ENCODE measurements at places on chromosomes 2 and 18.

DNA sequence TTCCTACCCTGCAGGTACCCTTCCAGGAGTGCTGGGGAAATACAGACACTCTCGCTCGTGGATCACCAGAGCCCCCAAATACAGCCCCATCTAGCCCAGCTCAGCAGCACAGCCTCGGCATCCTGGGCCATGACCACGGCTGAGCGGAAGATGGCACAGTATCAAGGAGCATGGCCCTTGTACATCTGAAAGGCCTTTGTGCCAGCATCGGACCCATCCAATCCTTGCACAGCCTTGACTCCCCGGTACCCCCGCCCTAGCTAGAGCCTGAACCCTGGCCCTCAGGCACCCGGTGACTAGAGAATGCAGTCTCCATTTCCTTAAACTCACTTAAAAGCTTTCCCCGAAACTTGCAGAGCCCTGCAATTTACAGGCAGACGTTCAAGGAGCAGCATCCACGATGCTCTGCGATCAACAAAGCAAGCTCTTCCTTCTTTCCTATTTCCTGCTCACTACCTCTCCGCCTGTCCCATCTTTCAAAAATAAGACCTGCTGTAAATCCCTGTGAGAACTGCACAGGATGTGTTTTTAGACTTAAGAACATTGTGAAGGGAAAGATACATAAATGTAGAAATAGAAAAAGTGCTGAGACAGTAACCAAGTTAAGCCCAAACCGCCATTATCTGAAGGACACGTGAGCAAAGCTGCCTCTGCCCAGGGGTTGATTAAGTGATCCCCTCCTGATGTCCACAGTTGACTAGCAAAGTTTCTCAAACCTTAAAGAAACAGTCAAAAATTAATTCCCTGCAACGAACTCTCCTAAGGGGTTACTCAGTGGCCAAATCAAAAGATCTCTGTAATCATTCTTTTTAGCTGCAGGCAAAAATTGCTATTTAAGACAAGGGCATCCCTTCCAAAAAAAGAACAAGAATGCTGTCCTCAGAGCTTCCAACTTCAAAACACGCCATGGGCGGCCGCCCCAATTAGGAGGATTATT lies 48.5 kb downstream of the ZNF516 start:
- DNase-seq = no peak

DNA sequence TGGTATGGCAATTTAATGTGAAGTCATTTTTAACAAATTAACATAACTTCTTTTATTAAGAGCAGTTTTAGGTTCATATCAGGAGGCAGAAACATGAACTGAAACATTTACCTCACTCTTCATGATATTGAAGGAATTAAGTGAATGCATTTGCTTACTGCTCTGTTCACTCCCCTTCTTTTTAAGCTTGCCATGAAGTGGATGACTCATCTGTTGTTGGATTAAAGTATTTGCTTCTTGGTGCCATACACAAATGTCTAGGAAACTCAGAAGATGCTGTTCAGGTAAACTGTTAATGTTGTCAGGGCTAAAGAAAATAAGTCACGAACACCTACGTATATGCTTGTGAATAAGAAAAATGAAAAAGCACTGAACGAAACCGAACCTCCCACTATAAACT lies 10.2 kb upstream of the CABYR start:
- DNase-seq = no peak

DNA sequence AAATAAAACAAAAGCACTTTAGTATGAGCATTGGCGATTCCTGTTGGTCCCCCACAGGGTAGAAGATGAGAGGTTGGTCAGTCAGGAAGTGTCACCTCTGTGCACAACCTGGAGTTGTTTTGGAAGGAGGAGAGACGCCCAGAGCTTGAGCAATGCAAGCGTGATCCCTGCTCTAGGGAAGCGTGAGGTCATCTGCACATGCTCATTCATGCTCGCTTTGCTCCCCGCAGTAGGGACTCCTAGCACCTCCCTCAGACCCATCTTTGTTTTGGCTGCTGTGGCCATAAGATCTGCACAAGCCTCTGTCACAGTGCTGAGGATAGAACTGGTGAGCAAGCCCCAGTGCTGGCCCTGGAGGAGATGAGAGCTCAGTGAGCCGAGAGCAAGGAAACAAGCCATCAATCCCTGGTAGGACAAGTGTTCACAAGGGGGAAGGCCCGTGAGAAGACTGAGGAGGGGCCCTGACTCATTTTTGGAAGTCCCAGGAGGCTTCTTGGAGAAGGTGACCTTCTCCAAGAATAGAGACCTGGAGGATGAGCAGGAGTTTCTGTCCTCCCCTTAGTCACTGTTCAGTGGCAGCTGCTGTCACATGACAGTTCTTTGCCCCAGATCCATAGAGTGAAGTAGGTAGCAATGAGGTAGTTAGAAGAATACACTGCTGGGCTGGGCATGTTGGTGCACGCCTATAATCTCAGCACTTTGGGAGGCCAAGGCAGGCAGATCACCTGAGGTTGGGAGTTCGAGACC lies 13.3 kb upstream of the ATP8B1 start:
- DNase-seq = no peak

DNA sequence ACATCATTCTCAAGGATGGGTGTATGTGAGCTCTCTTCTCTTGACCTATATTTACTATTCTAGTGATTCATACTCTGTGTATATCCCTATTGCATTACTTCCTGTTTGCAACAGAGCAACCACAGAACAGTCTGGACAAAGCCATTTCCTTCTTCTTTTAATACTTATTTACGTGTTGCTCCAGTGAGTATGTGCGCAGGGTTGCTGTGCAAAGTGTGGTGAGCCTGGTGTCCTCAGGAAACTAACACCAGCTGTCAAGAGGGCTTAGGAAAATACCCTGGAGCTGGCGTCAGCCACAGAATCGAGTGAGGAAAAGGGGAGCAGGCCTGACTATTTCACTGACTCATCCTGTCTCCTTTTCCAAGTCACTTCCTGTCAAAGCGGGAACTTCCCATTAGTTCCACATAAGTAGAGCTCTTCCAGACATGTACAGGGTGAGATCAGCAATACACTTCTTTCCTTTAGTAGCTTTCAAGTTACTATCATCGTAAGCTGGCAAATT lies 214.1 kb upstream of the COPS8 start:
- no peak for DNase-seq

DNA sequence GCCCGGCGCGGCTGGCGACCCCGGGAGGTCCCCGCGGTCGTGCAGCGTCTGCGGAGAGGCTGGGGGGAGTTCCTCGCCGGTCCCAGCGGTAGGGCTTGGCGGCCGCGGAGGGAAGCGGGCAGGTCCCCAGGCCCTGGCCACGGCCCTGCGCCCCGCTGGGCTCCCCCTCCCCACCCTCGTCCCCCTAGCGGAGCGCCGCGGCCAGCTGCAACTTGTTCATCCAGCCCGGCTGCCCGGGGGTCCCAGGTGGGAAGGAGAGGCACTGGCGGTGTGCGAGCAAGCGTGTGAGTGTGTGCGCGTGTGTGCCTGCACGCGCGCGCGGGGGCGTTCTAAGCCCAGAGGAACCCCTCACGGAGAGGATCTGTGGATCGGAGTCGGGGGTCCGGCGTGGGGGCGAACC lies 1.3 kb downstream of the PTPRM start:
- DNase-seq = no peak

GRCh38 chr2:127818241-127818640 lies 7.3 kb upstream of the WDR33 start:
- no peak for DNase-seq

DNA sequence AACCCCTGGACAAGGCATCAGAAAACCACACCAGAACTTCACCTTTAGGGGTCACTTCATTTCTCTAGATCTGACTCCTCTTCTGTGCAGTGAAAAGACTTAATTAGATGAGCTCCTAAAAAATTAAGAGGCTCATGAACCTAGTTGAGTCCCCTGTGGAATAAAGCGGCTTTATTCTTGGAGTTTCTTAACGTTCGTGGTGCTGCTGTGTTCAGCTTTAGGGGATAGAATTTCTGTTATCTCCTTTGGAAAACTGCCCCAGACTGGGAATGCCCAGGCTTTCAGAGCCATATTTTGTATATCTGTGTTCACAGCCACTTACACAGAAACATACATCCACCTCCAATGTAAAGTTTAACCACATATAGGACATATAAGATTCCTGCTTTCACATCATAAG lies 165.8 kb downstream of the ANTXR1 start:
- no peak for DNase-seq
